NCI-H1105 (cell line): ENCODE measurements at places on chromosomes 4 and X.

- peak; percentile 54 for DNase-seq
Measured at GRCh38 chrX:10119399-10119990, 37.3 kb upstream of the CLCN4 start.

DNA sequence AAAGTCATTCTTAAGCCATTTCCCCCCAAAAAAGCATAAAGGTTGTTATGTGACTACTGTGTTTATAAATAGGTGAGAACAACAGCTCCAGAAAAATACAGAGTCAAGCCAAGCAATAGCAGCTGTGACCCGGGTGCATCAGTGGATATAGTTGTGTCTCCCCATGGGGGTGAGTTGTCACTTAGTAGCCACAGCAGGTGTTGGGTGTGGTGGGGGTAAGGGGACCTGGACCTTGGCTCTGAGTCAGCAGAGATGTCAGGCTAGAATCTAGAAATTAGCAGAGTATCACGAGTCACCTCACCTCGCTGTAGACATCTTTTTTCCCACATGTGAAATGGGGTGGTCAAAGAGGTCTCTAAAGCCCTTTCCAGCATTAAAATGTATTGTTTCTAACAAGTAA is 42.4 kb downstream of the MOSPD2 start:
- no peak for DNase-seq

DNA sequence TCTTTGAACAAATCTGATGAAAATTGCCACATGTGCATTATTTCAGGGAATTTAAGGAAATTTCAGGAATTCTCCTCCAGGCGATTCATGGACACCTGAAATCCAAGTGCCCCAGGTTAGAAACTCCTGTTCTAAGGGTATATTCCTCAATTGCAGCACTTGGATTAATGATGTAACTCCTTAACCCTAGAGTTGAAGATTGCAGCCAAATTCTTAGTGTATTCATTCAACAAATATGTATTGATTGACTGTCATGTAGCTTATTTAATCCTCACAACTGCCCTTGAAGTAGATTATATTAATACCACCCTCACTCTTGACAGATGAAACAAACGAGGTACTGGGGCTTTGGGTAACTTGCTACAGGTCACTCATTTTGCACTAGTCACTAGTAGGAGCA is 11.3 kb downstream of the CETN2 start:
- no peak for DNase-seq

DNA sequence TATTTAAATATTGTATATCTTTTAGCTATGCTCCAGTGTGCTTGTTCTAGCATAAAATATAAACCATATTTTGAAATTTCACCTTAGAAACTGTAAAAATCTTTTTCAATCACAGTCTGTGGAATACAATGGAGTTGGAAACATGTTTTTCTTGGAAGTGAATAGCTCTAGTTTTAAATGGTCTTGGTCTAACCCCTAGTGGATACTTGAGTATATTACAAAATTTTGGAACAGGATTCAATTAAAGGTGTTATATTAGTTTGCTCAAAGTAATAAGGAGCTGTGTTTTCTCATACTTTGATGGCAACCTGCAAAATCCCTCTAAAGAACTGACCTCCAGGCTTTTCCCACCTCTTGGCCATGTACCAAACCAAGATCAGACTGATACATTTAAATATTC is 48.2 kb downstream of the STK26 start:
- no peak for DNase-seq

DNA sequence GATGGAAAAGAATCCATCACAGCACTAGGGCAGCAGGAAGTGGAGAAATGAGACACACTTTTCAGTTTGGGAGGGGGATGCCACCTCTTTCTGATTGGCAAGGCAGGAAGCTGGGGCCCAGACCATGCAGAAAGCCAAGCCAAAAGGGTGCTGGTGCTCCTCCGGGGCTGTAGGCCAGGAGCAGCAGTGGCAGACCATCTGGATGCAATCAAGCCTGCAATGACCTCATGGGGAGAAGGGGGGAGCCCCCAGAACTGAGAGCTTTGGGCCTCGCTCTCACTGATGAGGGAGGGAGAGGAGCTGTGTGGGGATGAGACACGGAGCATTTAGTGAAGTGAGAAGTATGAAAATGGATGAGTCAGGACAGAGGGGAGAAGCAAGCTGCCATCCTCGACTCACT is 141.3 kb upstream of the NALF2 start:
- DNase-seq: no peak

DNA sequence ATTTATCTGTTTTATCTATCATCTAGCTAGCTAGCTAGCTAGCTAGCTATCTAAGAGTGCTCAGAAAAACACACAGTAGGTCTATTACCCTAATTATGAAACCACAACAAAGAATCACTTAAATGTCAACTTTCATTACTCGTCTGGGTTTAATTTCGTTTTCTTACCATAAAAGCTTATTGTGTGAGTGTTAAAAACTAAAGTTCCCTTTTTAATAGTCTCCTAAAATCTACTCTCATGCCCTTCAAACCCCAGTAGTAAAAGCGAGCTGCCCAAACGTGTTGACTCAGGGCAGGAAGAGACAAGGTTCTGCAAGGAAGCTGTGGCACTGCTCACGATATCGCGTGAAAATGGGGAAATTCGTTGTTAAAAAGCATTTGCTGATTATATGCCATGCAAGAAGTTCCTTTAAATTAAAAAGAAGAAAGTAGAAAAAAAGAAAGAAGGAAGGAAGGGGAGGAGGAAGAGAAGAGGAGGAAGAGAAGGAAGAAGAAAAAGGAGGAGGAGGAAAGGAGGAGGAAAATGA is 595 bp downstream of the MBNL3 start:
- DNase-seq: peak; percentile 18

- DNase-seq: no peak
Measured at GRCh38 chr4:5992171-5992827, 25.9 kb downstream of the C4orf50 start.

GRCh38 chr4:10898072-10898471 is 213.5 kb upstream of the CLNK start:
- DNase-seq: no peak

GRCh38 chr4:62328526-62328925 is 1128.4 kb downstream of the ADGRL3 start:
- DNase-seq: no peak

GRCh38 chr4:165154482-165154881 is 41.8 kb upstream of the TMEM192 start:
- DNase-seq: no peak

- peak; percentile 0 for DNase-seq
Measured at GRCh38 chrX:17160975-17161374, 214.0 kb upstream of the NHS start.

- no peak for DNase-seq
Measured at GRCh38 chr4:30953799-30954198, 233.6 kb downstream of the PCDH7 start.

DNA sequence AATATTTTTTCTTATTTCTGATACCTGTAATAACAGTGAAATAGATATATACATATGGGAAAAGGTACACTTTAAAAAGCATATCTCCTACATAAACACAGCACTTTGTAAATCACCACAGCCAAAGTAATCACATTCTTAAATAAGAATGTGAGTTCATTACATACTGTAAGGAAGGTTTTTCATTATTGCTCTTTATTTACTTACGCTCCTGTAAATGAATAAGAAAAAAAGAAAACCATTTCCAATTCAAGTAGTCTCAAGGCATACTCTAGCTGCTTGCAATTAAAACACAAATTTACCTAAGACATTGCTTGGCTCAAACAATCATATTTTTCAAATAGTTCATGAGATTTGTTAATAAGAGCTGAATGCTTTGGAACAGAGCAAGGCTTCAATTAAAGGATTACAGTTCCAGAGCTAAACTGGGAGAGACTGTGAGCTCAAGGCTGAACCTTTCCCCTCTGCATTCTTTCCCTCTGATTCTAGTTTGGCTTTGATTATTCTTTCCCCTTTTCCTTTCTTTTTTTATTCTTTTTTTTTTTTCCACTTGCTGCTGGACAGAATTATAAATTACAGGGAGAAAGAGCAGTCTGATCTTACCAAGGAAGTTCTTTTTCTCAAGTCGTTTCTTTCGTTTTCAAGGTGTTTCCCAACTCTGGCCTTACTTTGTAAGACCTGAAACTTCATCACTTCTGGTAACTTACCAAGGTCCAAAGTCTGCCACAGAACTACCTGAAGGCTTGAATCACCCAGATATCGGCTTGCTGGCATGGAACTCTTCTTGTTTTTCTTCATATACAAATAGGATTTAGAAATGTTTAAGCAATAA is 278.3 kb downstream of the INPP4B start:
- no peak for DNase-seq

GRCh38 chrX:12228862-12229261 is 90.6 kb downstream of the FRMPD4 start:
- no peak for DNase-seq

DNA sequence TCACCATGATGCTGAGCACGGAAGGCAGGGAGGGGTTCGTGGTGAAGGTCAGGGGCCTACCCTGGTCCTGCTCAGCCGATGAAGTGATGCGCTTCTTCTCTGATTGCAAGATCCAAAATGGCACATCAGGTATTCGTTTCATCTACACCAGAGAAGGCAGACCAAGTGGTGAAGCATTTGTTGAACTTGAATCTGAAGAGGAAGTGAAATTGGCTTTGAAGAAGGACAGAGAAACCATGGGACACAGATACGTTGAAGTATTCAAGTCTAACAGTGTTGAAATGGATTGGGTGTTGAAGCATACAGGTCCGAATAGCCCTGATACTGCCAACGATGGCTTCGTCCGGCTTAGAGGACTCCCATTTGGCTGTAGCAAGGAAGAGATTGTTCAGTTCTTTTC is 4.0 kb downstream of the HNRNPH2 start:
- no peak for DNase-seq

GRCh38 chr4:78068481-78068880 is 11.4 kb downstream of the FRAS1 start:
- DNase-seq: no peak

- no peak for DNase-seq
Measured at GRCh38 chr4:14188214-14188613, 560.7 kb upstream of the BOD1L1 start.

DNA sequence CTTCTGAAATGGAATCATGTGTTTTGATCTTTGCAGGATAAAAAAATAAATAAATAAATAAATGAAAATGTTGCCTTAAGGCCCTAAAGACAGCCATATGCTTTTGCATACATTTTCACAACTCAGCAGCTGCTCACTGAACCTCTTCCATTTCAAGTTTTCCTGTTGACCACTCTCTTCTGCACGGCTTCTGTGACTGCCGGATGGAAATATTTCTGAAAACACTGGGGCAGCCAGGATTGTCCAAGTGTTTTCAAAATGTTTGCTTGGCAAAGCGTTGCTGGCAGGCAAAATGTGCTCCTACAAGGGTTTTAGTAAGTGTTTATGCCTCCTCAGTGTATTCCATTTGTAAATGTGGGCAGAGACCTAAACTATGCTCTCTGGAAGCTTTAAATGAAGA is 208.1 kb upstream of the IL1RAPL1 start:
- DNase-seq: no peak

- DNase-seq: no peak
Measured at GRCh38 chr4:31023109-31023508, 302.9 kb downstream of the PCDH7 start.

DNA sequence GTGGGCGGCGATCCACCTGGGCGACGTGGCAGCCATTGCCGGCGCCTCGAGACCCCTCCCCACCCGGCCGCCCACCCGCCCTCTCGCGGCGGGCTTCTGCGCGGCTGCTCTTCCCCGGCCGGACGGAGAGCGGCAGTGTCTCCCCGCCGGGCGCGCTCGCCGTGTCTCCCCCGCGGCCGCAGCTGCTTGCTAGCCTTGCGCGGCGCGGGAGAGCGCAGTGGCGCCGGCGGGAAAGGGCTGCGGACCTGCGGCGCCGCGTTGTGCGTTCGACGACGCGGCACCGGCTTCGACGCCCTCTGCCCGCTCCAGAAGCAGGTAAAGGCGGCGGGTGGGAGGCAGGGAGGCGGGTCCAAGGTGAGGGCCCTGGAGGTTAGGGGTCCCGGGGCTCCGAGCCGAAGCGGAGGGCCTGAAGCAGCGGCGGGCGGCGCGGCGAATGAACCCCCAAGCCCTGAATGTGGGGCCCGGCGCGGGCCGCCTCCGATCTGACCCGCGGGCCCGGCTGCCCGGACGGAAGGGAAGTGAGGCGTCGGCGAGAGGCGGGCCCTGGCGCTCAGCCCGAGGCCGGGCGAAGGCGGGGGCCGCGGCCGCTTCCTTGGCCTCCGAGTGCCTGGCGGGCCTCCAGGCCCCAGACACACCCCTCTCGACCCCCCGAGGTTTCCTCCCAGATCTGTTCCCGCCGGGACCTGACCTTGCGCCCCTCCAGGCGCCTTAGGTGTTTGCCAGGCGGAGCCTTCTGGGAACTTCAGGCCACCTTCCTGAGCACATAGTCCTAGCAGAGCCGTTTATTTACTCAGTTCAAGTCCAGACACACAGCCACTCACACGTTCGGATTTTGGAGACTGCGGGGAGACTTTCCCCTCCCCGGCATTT is at the start of gene N4BP2:
Gene N4BP2, plus strand, starts transcription at position 135 of the 870 bp plus-strand sequence. CDS start 40,491 bp downstream, outside the sequence.
- DNase-seq: peak; percentile 69

DNA sequence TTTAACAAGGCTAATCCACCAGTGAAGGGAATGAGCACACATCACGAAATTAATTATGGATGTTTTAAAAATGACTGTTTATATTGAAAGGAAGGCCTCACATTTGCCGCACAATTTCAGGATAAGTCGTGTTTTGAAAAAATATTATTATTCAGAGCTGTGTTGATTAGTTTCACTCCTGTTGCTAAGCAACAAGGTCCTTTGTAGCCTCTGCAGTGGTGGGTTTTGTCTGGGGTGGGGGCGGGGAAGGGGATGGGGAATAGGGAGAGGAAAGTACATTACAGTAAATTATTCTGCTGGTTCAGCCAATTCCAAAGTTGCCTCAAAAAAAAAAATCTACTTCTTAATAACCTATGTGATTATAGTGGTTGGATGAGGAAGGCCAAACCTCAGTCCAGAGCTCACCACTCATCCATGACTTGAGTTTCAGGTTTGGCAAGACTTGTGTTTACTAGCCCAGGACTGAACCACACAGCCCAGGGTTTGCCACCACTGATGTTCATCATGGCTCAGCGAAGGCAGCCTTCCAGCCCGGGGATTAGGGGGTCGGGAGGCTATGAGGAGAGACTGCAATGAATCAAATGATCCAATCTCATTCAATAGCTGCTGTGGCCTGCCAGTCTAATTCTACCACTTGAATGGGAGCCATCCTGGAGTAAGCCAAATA is 162.5 kb upstream of the ATP6AP2 start:
- no peak for DNase-seq

- peak; percentile 51 for DNase-seq
Measured at GRCh38 chrX:150365990-150366911, 3.1 kb downstream of the MAMLD1 start.

GRCh38 chr4:13378973-13379759 is 105.0 kb downstream of the RAB28 start:
- no peak for DNase-seq

- DNase-seq: peak; percentile 17
Measured at GRCh38 chrX:9873952-9874351, 87.7 kb downstream of the SHROOM2 start.

DNA sequence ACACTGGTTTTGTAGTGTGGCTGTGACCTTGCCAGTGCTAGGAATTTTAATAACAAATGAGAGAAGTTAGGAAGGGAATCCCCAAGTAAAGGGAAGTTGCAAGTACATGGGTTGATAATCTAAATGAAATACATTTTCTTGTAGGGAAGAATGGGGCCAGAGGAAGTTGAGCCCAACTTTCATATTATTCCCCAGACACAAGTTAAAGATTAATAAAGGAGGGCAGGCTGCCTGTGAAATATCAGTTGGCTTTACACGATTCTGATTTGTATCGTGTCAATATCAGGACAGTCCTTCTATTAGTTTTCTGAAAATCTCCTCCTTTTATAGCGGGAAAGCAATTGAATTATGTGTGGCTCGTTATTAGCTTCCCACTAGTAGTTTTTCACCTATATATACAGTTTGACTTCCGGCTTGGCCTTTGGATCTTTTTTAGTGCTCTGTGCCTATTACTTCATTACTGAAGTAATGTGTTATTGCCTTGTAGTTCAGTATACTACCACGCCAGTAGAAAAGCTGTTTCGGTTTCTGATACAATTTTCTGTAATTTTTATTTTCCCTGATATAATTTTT is 1.7 kb downstream of the PDLIM5 start:
- DNase-seq: no peak
